Stimulated activated CD4-positive, alpha-beta T cell treated with anti-CD3 and anti-CD28 coated beads, Interleukin-15, amount 100 ng/mL, for 1 hour (primary cell): ENCODE measurements at places on chromosomes 16 and 17.

GRCh38 chr17:4341616-4341977 is 24.9 kb downstream of the UBE2G1 start:
- DNase-seq, result no peak

GRCh38 chr17:79219208-79219935 is 144.7 kb downstream of the ENGASE start:
- no peak for DNase-seq

DNA sequence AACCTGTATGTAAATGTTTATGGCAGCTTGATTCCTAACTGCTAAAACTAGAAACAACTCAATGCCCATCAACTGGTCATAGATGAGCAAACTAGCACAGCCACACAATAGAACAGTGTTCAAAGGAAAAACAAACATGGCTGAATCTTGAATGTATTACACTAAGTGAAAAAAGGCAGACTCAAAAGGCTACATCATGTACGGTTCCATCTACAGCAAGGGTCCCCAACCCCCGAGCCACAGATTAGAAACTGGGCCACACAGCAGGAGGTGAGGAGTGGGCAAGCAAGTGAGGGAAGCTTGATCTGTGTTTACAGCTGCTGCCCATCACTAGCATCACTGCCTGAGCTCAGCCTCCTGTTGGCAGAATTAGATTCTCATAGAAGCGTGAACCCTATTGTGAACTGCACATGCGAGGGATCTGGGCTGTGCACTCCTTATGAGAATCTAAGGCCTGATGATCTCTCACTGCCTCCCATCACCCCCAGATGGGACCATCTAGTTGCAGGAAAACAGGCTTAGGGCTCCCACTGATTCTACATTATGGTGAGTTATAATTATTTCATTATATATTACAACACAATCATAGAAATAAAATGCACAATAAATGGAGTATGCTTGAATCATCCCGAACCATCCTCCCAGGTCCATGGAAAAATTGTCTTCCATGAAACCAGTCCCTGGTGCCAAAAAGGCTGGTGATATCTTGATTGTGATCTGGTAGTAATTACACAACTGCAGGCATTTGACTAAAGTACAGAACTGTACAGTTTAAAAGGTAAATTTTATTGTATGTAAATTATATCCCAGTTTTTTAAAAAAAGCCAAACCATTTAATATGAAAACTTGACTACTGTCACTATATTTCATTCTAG is 7.7 kb downstream of the CEP20 start:
- DNase-seq, result no peak

DNA sequence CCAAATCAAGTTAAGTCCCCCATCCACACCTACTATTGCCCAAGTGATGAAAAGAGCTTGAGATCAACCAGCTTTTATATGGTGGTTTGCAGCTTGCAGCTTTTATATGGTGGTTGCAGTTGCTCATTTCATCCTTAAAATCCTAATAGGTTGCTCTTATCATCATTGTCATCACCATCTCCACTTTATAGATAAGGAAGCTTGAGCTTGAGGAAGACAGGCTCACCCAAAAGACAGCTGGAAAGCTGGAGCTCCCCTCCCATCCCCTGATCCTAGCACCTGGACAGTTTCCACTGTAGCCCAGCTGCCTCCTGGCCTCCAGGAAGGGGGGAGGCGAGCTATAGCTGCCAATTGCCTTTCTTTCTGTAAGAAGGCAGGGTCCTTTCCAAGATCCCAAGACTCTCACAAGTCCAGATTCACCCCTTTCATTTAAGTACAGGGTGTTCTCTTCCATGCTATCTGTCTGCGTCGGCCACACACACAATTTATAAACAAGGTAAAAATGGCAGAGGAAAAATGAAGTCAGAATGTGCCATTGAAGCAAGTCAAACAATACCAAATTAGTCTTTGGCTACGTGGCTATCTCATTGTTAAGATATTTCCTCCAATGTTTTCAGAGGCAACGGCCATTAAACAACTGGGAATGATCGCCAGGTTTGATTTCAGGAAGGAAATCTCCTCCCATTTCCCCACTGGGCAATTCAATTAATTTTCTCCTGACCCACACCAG is 63.3 kb downstream of the PECAM1 start:
- no peak for DNase-seq

DNA sequence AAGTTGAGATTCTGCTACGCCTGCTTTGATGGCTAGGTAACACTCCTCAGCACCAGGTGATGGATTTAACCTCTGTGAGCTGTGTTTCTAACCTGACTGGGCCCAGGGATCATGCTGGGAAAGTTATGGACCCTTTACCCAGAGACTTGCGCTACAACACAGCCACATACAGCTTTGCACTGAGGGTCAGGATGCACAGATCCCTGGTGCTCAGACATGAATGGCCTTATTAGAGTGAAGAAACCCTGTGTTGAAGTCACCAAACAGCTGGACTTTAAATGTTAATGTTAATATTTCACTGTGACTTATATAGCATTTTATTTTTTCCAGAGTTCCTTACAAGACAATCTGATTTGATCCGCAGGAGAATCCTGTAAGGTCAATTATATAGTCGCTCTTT is 114.3 kb downstream of the MSI2 start:
- no peak for DNase-seq

DNA sequence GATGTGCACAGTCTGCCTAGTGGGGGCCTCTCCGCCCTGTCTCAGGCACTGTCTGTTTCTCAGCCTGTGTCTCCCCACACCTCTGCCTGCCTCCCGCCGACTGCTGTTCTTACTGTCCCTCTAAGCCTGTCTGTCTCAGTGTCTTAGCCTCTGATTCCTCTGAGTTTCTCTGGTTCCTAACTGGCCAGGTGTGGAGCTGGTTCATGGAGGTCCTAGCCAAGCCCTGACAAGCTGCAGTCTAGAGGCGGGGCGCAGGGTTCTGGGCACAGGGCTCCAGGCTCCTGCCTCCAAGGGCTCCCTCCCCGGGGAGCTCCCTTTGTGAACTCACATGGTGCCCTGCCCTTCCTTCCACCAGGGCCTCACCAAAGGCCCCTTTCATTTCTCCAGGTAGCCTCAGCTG is 19.4 kb downstream of the C17orf100 start:
- DNase-seq, result no peak

- no peak for DNase-seq
Observed at GRCh38 chr16:75394941-75395340, 38.4 kb downstream of the CFDP1 start.

DNA sequence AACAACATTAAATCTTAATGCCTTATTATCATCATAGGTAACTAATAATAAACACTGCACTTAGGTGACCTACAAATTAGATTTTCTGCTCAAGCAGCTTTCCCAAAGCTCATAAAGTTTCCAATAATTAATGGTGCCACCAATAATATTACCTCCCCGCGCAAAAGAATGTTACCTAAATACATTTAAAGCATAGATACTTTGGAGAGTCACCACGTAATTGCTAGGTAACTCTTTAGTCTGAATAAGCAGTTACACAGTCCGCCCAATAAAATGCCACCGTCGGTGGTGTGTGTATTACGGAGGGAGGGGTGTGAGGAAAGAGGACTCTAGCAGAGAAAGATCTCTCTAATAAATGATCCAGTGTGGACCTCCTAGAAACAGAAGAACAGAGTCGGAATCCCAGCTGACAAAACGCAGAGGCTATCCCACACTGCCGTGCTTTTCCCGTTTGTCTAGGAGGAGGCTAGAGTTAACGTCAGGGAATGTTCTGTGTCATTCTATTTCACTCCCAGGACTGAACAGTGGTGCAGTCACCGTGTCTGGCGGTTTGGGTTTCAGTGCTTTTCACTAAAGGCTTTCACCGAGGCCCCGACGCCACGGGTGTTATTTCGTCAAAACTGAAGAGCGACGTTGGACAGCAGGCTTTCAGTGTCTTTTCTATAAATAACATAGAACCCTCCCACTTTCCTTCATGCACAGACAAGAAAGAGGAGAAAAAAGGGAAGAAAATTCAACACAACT is 630 bp downstream of the RNFT1 start:
- peak; percentile 19 for DNase-seq

DNA sequence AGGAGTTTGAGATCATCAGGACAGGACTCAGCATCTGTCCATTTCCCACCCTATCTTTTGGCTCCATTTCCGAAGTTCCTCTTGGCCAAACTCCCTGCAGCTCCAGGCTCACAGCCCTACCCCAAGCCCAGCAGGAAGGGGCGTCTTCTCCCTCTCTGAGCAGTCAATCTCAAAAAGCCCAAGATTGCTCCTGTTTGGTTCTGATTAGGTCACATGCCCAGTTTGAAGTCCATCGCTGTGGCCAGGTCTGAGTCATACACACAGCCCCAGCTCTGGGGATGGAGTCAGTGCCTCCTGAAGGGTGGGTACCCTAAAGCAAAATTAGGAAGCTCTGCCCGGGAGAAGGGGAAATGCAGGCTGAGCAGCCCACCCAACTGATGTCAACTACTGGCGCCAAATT is 23.9 kb downstream of the SNX20 start:
- DNase-seq, result no peak

DNA sequence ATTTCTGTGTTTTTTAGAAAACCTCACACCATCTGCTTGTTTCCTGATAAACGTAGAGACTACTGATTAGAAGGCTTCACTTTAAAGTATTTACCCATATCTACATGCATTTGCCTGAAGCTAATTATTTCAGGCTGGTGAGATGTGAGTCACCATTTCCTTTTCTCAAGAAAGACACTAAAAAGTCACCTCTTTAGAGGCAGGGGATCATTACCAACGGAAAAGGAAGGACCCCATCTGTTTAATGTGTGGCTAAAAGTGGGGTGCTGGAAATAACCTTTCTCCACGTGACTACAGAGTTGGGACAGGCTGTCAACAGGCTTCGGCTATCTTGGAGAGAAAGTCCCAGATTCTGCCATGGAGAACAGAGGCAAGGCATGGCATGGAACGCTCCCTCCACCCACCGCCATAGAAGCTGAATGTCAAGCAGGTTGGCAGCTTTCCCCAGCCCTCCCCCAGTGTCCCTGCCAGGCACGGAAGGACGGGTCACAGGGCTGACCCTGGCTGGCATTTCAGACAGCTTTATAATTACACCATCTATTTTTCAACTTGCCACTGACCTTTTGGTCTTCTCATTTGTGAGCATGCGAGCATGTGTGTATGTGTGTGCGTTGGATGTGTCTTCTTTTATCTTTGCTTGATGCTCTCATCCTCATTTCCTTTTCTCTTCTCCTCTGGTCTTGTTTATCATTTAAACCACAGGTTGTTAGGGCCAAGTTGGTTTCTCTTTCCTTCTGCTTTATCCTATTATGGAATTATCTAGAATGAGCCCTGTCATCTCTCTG is 157.0 kb downstream of the CPPED1 start:
- peak; percentile 19 for DNase-seq
